ENCODE measurements at places on chromosomes 13 and 19.

- no peak for DNase-seq
Measured at GRCh38 chr19:1512671-1513498, at the start of gene ADAMTSL5. Gene ADAMTSL5 (minus strand): TSS chr19:1513019. CDS start chr19:1510943, 2,076 bp downstream.

DNA sequence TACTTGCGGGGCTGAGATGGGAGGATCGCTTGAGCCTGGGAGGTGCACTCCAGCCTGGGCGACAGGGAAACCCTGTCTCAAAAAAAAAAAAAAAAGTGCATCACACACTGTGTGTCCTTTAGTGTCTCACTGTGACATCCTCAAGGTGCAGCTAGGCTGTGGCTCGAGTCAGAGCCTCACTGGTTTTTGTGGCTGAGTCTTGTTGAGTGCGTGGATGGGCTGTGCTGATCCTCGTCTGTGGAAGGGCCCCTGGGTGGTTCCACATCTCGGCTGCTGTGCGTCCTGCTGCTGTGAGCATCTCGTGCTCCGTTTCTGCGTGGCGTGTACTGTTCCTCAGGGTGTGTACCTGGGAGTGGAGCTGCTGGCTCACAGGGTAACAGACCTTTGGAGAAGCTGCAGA lies 11.2 kb downstream of the STK11 start:
- DNase-seq, result no peak

GRCh38 chr19:14187561-14187960 lies 18.4 kb downstream of the ADGRL1 start:
- DNase-seq, result no peak

GRCh38 chr13:41842036-41842620 lies 118.8 kb downstream of the VWA8 start:
- no peak for DNase-seq

GRCh38 chr13:27973961-27974662 lies 5.0 kb upstream of the CDX2 start:
- DNase-seq, result no peak

DNA sequence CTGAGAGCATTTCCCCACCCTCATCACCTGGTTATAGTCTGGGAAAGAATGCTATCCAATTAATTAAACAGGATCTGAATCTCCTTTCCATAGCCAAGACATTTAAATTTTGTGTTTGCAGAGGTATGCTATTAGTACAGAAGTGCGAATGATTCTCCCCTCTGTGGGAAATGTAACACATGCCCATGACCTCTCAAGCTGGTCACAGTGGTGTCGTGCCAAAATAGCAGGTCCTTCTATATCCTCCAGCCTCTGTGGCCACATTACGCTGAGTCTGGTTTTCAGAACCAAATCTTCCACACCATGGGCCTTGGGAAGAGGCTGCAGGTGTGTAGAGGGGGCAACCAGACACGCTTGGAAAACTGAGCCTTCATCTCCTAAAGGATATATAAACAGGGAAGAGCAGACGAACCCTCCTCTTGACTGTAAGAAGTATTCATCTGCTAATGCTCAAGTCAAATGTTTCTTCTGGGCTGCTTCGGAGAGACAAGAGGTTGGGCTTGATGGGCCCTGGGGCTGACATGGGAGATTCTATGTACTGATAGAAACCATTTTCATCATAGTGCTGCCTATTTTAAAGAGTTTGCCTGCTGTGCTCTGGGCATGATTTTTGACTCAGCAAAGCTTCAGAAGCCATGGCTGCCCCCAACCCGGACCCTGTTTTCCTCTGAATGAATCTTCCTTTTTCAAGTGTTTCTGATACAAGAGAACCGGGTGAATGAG lies 197.6 kb downstream of the DNAJC15 start:
- DNase-seq, result no peak

GRCh38 chr19:8902520-8902919 lies 70.3 kb downstream of the MBD3L1 start:
- no peak for DNase-seq

GRCh38 chr13:54511366-54511765 lies 1482.8 kb downstream of the OLFM4 start:
- DNase-seq, result no peak

DNA sequence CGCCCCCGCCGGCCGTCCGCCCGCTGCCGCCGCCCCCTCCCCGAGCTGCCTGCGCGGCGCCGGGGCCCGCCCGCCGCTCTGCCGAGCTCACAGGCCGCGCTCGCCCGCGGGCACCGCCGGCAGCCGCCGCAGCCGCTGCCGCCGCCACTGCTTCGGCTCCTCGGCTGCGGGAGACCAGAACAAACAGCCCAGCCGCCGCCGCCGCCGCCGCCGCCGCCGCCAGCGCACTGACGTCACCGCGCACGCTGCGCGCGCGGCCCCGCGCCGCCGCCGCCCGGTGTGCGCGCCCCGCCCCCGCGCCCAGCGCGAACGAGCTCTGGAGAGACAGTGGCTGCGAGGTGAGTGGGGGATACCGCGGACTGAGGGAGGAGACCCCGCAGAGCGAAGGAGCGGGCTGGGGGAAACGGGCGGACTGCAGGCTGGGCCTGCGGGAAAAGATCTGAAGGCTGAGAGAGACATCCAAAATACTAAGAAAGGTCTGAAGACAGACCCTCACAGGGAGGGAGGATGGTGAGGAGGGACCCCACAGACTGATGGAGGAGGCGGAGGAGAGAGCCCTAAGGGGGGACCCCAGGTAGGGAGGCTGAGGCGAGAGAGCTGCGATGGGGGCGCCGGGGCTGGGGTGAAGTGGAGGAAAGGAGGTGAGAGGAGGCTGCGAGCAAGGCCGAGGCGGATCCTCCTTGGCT lies at the start of gene BRD4:
BRD4 (minus strand) TSS at position 229 of the 686 bp plus-strand sequence. CDS start 59,440 bp downstream, outside the sequence.
- DNase-seq, result no peak
